SJCRH30 (cell line): ENCODE measurements at places on chromosomes 1 and 21.

- DNase-seq = no peak
These were observed 30.6 kb downstream of the KANK4 start for GRCh38 chr1:62288662-62289061.

- DNase-seq = no peak
These were observed 18.5 kb upstream of the EPHA2 start for GRCh38 chr1:16174261-16174868.

DNA sequence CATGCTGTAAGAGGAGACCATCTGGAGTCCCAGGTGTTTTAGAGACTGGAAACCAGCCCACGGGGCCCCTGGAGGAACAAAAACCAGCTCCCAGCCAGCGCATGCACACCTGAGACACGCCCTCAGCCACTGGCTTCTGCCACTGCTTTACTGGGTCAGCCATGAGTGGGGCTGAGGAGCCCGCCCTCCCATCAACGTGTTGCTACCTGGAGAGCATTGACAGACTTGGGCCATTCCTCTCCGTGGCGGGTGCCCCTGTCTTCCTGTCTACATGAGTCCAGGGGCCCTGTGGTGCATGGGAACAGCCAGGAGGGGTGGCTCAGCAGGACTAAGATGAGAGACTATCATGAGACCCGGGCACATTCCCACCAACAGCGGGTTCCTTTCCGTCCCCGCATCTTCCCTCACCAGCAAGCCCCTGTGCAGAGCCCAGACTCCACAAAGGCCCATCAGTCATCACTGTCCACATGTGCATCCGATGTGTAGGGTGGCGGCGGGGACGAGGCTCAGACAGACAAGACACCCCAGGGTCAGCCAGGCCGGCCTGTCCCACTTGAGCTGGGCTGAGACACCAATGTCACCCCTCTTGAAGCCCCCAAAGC lies 45.4 kb upstream of the POFUT2 start:
- DNase-seq = no peak

GRCh38 chr1:32351399-32352238 lies 10.7 kb downstream of the FAM229A start:
- DNase-seq = peak; percentile 98

GRCh38 chr1:181592255-181592859 lies 109.0 kb downstream of the CACNA1E start:
- no peak for DNase-seq

- DNase-seq = no peak
These were observed 1479.6 kb downstream of the MRPL39 start for GRCh38 chr21:24127651-24128050.

DNA sequence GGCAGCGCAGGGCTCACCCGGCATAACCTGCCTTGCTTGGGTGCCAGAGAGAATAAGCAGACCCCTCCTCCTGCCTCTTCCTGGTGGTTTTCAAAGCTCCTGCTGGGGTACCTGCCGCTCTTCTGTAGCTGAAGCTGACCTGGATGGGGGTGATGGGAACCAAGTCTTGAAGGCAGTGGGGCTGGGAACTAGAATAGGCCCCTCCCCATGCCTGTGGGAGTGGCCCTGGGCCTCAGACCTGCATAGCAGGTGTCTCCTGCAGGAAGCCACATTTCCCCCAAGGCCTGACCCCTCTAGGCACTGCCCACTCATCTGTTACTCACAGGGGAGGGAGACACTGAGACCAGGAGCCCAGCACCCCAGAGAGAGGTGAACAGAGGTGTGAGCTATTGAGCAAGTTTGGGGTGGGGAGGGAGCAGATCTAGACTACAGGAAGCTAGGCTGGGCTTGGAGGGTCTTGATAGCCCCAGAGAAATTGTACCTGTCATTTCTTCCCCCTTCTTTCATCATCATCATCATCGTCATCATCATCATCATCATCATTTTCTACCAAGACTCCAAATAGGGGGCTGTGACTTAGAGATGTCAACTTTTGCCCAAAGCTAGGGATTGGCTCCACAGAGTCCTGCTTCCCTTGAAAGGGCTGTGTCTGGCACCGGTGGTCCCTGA lies 10.1 kb downstream of the PADI1 start:
- no peak for DNase-seq

- no peak for DNase-seq
These were observed 26.0 kb downstream of the MACF1 start for GRCh38 chr1:39230261-39231190.

DNA sequence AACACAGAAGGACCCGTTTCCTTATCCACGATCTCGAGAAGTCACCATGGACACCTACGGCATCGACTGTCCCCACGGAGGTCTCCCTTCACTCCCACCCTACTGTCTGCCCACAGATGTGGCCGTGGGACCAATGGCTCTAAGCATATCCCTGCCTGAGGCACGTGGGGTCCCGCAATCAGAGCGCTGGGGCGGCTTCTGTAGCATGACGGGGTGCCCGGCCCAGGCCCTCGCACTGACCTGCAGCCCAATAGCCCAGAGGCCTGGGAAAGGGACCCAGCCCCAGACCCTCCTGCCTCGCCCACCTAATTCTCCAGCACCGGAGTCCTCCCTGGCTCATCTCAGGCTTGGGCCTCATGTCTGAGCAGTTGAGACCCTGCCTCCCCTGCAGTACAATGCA lies 132.5 kb downstream of the NPHP4 start:
- no peak for DNase-seq
